ENCODE measurements at places on chromosomes 7 and 10.

- DNase-seq: no peak
Measured at GRCh38 chr7:77935652-77936348, 137.2 kb downstream of the PHTF2 start.

DNA sequence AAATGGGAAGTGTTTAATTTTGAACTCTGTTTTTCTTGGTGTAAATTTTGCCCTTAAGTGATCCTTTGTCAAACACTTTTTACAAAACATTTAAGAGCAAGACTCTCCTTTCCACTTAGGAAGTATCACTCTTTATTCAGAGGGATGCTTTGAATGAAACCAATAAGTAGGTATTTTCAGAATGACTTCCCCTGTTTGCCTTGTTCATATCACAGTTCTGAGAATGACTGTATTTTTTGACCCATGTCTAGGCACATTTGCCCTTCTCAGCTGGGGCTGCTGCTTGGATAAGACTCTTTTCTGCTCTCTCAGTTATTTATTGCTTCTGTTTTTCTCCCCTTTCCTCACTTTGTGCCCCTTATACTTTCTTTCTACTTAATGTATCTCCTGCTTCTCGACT, 98.2 kb downstream of the CCNY start:
- no peak for DNase-seq

- no peak for DNase-seq
Measured at GRCh38 chr10:108812906-108813305, 1110.4 kb downstream of the XPNPEP1 start.

GRCh38 chr10:15585303-15585715, 134.4 kb downstream of the ITGA8 start:
- peak; percentile 56 for DNase-seq

GRCh38 chr10:125694883-125695282, 11.9 kb upstream of the TEX36 start:
- DNase-seq: peak; percentile 6

DNA sequence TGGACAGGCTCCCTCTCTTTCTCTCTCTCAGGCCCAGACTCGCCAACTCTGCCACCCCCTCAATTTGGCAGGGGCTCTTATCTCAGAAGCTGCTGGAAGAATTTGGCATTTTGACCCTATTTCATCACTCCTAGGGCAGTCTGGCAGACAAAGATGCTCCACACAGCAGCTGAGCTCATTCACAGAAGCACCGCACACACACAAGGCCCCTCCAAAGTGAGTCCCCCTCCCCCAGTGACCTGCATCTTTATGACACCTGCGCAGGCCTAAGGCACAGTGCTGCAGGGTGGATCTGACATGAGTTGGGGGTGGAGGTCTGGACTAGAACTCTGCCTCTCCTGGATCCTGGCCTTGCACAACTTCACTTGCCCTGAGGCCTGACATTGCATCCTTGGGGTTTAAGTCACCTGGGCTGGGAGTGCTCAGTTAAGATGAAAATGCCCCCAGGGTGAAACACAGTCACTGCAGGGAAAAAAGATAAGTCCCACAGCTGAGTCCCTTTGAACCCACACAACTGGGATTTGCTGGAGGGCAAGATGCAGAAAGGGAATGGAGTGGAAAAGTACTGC, 41.1 kb upstream of the DUSP5 start:
- no peak for DNase-seq

DNA sequence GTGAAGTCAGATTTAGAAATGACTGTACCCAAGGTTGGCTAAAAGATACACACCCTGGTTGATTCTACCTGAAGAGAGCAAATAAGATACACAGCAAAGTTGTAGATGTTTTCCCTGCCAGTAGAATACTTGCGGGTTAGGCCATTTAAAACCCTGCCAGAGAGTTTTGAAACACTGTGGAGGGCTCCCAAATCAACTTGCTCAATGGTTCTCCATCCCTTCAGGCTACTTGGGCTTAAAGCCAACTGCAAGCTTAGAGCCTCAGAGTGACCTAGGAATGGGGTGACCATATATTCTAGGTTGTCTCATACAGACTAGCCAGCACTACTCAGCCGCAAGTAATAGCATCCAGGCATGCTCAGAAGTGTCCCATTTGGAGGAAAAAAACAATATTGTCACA, 10.0 kb downstream of the CAV1 start:
- no peak for DNase-seq

DNA sequence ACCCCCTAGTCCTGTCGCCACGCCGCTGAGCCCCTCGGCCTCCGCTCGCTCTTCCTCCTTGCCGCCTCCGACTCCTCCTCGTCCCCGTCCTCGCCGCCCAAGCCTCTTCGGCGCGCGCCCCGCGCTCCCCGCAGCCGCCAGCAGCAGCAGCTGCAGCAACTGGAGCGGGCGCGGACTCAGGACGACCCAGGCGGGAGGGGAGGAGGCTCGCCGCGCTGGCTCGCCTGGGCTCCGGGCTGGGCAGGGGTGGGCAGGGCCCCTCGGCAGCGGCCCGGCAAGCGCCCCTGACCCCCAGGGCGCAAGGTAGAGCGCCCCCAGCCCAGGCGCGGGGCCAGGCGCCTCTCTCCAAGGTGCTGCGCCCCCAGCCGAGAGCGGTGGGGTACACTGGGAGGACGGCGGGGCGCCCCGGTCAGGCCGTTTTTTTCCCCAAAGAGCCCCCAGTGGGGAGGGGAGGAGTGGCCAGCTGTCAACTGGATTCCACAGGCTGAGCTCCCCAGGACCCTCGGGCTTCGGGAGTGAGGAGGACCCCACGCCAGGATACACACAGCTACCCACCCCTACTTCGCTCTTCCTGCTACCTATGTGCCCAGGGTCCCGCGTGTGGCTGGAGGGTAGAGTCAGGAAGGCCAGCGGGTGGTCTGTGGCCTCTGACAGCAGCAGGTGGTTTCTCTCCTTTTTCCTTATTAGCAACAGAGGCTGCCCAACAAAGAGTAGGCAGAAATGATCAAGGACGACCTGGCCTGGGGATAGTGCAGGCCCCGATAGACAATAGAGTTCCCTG, 903 bp upstream of the KCNMA1 start:
- DNase-seq: peak; percentile 82

DNA sequence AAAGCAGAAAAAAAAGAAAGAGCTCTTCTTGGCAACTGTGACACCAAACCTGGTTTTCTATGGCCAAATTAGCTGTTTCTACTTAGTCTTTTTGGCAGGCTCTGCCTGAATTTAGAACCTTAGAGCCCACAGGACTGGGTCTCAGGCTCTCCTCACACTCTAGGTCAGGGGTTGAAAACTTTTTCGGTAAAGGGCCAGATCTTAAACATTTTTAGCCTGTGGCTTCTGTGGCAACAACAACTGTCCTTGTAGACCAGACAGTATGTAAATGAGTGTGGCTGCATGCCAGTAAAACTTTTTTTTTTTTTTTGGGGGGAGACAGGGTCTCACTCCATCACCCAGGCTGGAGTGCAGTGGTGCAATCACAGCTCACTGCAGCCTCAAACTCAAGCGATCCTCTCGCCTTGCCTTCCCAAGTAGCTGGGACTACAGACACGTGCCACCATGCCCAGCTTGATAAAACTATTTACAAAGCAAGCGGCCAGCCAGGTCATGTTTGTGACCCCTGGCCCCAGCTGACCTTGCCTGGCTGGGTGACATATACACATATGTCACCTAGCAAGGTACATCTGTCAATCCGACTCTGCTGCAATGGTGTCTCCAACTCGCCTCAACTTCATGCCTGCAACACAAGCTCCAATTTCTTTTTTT, 17.4 kb downstream of the KPNA7 start:
- no peak for DNase-seq

- DNase-seq: peak; percentile 67
Measured at GRCh38 chr7:27576360-27576944, 86.2 kb downstream of the HIBADH start.

- DNase-seq: no peak
Measured at GRCh38 chr7:64870656-64871055, 32.4 kb upstream of the ZNF273 start.
